COLO829 (cell line): ENCODE measurements at places on chromosomes 5 and 9.

DNA sequence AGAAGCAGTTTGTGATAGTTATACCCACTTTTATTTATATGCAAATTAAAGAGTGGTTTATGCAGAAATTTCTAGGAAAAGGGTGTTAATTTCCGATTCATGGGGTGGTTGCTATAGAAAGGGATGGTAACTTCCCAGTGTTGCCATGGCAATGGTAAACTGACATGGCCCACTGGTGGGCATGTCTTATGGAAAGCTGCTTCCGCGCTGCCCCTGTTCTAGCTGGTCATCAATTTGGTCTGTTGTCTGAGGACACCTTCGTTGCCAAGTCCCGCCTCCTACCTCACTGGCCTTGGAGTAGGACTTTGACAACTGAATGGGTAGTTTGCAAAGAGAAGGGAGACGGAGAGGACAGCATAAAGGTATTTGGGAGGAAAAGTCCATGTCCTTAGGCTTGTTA, 74.0 kb upstream of the SMIM23 start:
- no peak for DNase-seq

GRCh38 chr5:127320032-127320965, 29.7 kb downstream of the MEGF10 start:
- DNase-seq, result peak; percentile 75

- DNase-seq, result no peak
These were observed 38.3 kb upstream of the DAB2IP start for GRCh38 chr9:121613009-121613752.

DNA sequence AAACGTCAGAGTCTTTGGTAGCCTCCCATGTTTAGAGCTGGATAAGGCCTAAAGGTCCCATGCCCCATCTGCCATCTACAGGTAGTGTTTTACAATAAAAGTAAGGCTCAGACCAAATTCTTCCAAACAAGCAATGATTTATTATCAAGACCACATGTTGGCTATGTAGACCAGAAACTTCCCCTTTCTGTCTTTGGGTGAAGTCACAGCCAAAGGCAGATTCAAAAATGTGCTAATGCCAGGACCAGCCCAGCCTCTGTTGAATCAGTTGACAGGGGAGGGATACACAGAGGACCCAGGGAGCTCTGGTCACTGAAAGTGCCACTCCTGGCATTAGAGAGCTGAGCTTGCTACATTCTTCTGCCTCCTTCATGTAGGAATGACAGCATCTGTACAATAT, 360.8 kb downstream of the NTRK2 start:
- DNase-seq, result no peak

DNA sequence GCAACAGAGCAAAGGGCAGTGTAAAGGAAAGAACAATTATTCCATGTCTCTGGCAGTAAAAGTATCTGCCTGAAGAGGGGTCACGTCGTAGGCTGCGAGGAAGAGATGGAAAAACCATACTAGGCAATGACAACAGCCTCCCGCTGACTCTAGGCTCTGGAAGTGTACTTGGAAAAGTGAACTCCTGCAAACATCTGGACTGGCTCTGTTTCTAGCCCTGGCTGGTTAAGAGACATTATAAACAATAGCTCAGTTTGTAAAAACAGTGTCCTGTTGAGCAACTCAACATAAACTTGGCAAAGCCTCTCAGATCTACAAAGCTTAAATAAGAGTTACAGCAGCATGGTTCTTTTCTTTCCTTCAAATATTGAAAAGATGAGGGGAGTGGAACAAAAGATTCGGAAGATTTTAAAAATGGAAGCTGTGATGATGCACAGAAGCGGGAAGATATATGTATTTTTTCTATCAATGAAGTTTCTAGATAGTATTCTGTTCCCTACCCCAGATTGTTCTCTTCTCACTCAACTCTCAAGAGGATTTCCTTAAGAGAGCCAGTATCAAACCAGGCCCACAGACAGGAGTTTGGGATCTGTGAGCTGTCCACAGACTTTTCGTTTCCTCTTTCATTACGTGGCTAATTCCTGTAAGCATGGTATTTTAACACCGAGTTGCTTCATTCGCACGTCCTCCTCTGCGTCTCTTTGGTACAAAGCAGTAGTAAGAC, 79.4 kb downstream of the SPTLC1 start:
- DNase-seq, result no peak

DNA sequence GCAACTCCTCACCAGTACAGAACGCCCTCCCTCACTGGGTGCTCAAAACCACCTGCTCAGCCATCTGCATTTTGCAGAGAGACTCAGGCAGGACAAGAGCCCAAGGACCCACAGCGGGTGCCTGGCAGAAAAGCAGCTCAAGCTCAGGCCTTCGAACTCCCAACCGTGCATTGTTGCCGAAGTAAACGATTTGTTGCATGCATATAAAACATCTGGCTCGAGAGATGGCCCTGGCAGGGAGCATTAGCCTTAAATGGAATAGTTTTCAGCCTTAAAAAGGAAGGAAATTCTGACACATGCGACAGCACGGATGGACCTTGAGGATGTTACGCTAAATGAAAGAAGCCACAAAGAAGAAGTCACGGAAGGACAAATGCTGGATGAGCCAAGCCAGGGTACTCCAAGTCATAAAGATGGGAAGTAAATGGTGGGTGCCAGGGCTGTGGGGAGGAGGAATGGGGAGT, 160.4 kb upstream of the PHYKPL start:
- no peak for DNase-seq

DNA sequence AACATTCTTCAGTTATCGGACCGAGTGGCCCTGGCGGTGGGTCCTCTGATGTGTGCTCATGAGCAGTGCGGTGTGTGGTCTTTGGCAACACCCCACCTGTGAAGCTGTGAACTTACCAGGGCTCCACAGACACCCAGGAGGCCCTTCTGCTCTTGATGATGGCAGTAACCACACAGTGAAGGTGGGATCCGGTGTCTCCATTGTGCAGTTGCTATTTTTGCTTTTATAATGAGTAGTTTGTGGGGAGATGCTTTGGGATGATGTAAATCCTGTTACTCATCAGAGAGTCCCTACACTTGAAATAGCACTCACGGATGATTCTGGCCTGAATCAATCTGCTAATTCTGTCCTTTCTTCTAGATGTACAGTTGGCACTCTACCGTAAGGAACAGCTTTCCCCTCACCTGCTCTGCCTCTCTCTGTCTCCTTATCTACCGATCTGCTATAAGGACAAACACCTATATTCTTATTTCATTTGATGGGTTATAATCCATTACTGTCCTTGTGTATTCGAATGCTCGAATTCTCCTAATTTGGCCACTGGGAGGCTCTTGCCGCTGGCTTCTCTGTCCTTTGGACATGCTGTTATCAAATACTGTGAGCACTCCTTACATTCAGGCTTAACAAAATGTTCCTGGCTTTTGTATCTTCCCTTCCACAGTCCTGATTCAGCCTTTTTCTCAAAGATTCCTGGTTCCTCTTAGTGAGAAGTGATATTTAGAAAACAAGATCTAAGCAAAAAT, 20.2 kb downstream of the ATPSCKMT start:
- DNase-seq, result no peak

DNA sequence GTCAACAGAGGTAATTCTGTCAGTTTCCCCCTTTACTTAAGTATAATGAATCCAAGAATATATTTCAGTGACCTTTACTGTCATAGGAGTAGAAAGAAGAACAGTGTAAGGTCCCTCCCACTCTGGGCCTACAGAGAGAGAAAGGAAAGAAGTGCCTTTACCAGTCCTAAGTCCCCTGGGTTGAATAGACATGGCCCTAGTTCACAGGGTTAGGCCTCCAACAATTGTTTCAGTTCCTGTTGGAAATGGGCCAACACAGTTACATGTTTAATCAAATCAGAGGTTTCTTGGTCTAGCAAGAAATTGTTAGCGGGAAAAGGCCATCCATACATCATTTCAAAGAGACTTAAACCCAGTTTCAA, 605.6 kb downstream of the MTRR start:
- no peak for DNase-seq

DNA sequence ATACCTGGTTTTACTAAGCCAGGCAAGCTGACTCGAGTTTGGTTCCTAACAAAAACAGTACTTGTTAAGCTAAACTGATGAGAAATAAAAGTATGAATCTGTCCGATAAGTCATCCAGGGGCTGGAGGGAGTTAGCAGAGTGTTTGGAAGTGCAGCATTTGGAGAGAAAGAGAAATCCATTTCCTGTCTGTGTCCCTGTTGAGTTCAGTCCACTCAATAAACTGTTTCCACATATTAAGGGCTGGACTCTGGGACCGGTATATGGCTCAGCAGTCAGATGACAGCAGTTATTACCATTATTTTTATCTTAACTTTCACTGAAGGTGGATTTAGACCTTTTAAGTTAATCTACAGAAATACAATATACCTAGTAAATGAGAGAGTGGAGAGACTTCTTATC, 130.6 kb upstream of the ADRA1B start:
- DNase-seq, result no peak

DNA sequence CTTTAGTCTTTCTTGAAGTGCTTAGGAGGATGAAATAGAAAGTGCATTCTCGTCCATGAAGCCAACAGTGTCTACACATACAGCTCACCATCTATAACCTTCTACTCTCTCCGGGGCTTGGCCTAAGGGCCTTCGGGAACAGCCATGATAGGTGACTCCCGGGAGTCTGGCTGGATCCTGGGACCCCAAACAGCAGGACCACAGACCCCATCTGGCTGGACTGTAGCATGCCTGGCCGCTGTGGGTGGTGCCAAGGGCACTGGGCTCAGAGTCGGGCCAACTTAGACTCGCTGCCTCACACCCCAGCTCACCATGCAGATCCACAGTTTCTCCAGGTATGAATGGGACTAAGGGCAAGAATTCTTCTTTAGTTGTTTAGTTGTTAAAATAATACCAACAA, 16.3 kb downstream of the GABBR2 start:
- DNase-seq, result no peak

- no peak for DNase-seq
These were observed at the start of gene SLC46A2 for GRCh38 chr9:112890106-112891081. TSS of gene SLC46A2 (minus strand) at chr9:112890876. CDS start at chr9:112890681, 195 bp downstream.

DNA sequence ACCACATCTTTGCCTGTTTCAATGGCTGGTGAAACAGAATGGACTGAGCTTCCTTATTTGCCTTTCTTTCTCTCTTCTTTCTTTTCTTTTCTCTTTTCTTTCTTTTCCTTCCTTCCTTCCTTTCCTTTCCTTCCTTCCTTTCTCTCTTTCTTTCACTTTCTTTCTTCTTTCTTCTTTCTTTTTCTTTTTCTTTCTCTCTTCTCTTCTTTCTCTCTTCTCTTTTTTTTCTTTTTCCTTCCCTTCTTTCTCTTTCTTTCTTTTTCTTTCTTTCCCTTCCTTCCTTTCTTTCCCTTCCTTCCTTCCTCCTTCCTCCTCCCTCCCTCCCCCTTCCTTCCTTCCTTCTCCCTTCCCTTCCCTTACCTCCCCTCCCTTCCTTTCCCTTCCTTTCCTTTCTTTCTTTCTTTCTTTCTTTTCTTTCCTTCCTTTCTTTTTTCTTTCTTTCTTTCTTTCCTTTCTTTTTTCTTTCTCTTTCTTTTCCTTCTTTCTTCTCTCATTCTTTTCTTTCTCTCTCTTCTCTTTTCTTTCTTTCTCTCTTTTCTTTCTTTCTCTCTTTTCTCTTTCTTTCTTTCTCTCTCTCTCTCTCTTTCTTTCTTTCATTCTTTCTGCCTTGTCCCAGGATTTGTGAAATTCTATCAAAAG, 50.1 kb upstream of the MCTP1 start:
- DNase-seq, result no peak

DNA sequence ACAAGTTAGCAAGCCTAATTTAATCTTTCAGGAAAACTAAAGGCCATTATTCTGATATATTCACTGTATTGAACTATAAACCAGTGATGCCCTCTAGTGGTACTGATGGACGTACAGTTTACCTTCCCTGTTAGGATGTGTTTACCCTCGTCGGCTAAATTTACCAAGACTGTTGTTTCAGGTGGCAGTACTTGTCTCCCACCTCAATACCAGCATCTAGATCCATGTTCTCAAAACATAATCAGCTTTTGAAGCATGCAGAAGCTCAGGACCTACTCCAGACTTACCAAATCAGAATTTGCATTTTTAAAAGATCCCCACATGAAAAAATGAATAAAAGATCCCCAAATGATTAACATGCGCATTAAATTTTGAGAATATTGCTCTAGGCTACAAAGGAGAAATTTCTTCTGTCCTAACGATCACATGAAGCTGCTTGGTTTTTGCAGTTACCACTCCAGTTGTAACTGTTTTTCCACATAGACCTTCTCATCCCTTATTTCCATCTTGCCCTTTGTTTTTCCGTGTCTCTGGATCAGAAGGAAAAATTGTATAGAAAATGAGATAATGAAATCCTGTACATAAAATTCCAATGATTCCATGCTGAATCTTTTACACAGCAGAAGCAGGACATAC, 3.2 kb upstream of the BAAT start:
- DNase-seq, result no peak

- no peak for DNase-seq
These were observed 147.4 kb downstream of the TRIM36 start for GRCh38 chr5:115022303-115022702.

- DNase-seq, result no peak
These were observed 814 bp downstream of the PLCXD3 start for GRCh38 chr5:41509399-41510175.

DNA sequence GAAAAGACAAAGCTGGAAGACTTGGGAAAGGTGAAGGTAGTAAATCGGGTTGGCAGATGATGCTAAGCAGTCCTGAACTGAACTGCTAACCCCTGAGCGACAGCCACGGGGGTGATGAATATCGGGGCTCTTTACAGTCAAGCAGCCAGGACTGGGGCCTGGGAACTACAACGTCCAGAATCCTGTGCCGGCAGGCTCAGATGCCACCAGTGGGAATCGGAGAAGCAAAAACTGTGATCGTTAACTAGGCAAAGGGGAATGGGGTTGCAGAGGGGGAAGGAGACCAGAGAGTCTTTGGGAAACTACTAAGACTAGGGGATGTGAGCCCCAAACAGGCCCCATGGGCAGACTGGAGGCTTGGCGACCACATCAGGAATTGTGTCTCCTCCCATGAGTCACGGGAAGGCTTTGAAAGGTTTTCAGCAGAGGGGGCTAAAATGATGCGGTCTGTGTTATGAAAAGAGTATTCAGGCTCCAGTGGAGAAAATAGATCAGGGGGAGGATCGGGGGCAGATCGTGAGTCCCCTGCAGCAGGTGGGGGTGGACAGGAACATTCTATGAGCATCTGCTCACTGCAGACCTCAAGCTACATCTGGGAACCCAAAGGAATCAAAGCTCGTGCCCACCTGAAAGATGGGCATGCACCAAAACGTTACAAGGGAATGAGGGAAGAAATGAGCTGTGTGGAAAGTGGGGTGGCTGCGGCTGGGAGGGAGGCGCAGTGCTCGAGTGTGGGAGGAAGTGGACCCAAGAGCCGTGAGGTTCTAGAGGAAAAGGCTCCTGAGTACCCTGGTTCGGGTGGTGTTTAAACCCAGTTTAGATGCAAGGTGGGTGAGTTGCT, 53.8 kb downstream of the HRH2 start:
- no peak for DNase-seq

DNA sequence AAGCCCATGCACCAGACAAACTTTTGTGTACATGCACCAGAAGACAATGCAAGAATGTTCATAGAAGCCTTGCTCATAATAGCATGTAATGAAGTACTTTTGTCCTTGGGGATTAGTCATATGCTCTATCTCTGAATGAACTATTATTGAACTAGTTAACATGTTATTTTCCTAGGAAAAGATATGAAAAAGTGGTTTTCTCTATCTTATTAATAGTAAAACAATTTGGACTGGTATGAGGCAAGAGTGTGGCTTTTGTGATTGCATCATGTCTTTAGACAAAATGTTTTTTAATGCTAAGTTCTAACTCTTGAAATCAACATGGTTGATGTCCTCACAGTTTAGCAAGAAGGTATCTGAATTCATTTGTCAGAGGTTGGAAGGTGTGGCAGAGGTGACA, 55.7 kb upstream of the SPDL1 start:
- DNase-seq, result no peak
